ENCODE measurements at places on chromosomes 1 and 21.

DNA sequence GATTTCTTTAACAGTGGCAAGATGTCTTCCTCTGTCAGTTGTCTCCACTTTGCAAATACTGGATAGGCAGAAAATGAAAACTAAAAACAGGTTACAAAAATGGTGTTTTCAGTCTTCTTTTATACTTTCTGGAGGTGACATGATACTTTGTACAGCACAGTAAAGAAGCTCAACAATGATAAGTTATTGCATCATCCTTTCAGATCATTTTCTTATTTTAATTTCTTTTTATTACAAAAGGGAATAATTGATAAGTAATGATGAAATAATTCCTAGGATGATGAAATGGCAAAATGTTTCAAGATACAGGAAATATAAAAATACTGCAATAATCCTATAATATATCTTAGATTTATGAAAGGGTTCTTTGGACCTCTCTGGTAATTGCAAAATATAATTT lies 16.5 kb downstream of the GORAB start:
- H3K4me1 ChIP-seq = no peaks in the 10 kb centered on the region
- no peak overlapping the region for H3K4me3 ChIP-seq
- DNase-seq = no peak
- no peak overlapping the region for H3K27ac ChIP-seq

GRCh38 chr1:59687081-59687480 lies 127.7 kb upstream of the HOOK1 start:
- H3K36me3 ChIP-seq = no peaks in the 10 kb centered on the region
- no peaks in the 10 kb centered on the region for H3K4me1 ChIP-seq
- no peak for DNase-seq
- no peak overlapping the region for H3K27ac ChIP-seq

- no peaks in the 10 kb centered on the region for H3K27me3 ChIP-seq
- no peak overlapping the region for H3K4me3 ChIP-seq
- H3K36me3 ChIP-seq = no peaks in the 10 kb centered on the region
- H3K27ac ChIP-seq = no peak overlapping the region
- DNase-seq = no peak
Observed at GRCh38 chr1:88311907-88312306, 372.2 kb upstream of the PKN2 start.

DNA sequence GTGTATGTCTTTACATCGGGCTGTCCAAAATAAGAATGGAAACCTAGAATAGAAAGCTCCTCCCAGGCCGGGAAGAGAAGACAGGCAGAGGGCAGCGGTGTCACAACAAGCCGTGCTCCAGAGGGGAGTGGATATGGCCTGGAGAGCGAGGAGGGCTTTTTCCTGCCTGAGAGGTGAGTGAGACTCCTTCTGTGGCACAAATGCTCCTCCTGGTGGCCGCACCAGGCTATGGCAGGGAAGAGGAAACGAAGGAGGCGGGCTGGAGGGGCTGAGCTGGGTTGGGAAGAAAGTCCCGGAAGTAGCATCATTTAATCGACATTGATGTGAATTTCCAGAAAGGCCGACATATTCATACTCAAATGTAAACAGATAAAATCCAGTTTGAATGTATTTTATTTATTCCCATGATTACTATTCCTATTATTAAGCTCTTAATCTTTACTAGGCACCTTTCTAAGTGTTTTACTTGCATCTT lies 54.7 kb downstream of the MEF2D start:
- peaks cover 5% of the 10 kb centered on the region for H3K4me1 ChIP-seq
- DNase-seq = peak; percentile 67
- H3K27me3 ChIP-seq = peaks cover 65% of the 10 kb centered on the region
- H3K27ac ChIP-seq = no peak overlapping the region
- no peaks in the 10 kb centered on the region for H3K36me3 ChIP-seq

GRCh38 chr1:45297666-45298356 lies 28.9 kb upstream of the HPDL start:
- peaks cover 5% of the 10 kb centered on the region for H3K4me1 ChIP-seq
- H3K27ac ChIP-seq = no peak overlapping the region
- DNase-seq = no peak
- no peak overlapping the region for H3K4me3 ChIP-seq
- no peaks in the 10 kb centered on the region for H3K36me3 ChIP-seq
- no peaks in the 10 kb centered on the region for H3K27me3 ChIP-seq

- H3K4me3 ChIP-seq = no peak overlapping the region
- H3K36me3 ChIP-seq = no peaks in the 10 kb centered on the region
- H3K4me1 ChIP-seq = no peaks in the 10 kb centered on the region
Observed at GRCh38 chr1:48362901-48363300, 109.1 kb downstream of the SPATA6 start.

- H3K27ac ChIP-seq = peak overlapping the region; percentile 82
- no peaks in the 10 kb centered on the region for H3K36me3 ChIP-seq
- peaks cover 61% of the 10 kb centered on the region for H3K27me3 ChIP-seq
- peak overlapping the region; percentile 74 for H3K4me3 ChIP-seq
- no peak for DNase-seq
Observed at GRCh38 chr1:180228648-180229482, 1.2 kb upstream of the LHX4 start.

- H3K27ac ChIP-seq = no peak overlapping the region
- H3K4me3 ChIP-seq = no peak overlapping the region
- no peaks in the 10 kb centered on the region for H3K36me3 ChIP-seq
- peaks cover 8% of the 10 kb centered on the region for H3K27me3 ChIP-seq
Observed at GRCh38 chr21:45364468-45365185, 40.3 kb upstream of the COL18A1 start.

- H3K4me3 ChIP-seq = peak overlapping the region; percentile 84
- no peaks in the 10 kb centered on the region for H3K36me3 ChIP-seq
- H3K27me3 ChIP-seq = no peaks in the 10 kb centered on the region
- peak overlapping the region; percentile 95 for H3K27ac ChIP-seq
- DNase-seq = peak; percentile 68
Observed at GRCh38 chr21:29299916-29300806, 1.4 kb downstream of the BACH1 start.

- H3K27ac ChIP-seq = no peak overlapping the region
- no peak for DNase-seq
- H3K4me3 ChIP-seq = no peak overlapping the region
- H3K36me3 ChIP-seq = peaks cover 2% of the 10 kb centered on the region
- no peaks in the 10 kb centered on the region for H3K4me1 ChIP-seq
Observed at GRCh38 chr1:157359314-157360022, 192.8 kb downstream of the FCRL5 start.

DNA sequence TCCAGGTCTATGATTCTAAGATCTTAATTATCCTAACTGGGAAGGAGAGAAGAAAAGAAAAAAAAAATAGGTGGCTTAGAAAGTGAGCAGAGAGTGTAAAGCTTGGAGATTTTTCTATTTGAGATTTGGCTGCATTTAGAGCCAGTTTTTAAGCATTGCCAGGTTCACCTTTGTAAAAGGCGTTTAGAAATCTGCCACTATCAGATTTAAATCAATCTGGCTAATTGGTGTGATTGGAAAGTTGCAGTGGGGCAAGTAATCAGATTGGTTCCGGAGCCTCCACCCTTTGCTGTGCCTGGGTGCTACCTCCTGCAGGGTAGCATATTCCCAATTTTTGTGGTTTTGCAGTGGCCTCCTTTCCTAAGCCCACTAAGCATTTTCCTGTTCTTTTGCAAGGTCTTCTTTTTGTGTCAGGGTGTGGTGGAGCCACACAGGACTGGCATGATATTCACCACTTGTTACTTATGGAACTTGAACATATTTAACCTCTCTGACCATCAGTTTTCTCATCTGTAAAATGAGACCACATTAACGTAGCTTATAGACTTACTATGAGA lies 48.5 kb upstream of the PPP2R5A start:
- H3K4me1 ChIP-seq = peaks cover 3% of the 10 kb centered on the region
- DNase-seq = no peak
- no peaks in the 10 kb centered on the region for H3K36me3 ChIP-seq
- no peaks in the 10 kb centered on the region for H3K27me3 ChIP-seq

DNA sequence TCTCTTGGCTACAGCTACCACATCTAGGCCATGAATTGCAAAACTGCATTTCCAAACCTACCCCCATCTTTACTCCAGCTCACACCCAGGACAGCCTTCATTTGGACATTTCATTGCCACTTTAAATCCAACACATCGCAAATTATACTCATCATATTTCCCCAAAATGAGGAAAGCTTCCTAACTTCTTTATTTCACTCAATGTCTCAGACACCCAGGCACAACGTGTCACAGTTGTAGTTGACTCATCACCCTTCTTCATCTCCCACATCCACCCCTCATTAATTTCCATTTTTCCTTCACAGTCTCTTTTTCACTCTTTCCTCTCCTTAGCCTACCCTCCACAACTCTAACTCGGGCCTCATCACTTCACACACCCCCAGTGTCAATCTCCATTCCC lies 6.7 kb downstream of the OTUD7B start:
- peaks cover 29% of the 10 kb centered on the region for H3K4me1 ChIP-seq
- H3K4me3 ChIP-seq = no peak overlapping the region
- H3K36me3 ChIP-seq = peaks cover 34% of the 10 kb centered on the region
- H3K27me3 ChIP-seq = peaks cover 77% of the 10 kb centered on the region

DNA sequence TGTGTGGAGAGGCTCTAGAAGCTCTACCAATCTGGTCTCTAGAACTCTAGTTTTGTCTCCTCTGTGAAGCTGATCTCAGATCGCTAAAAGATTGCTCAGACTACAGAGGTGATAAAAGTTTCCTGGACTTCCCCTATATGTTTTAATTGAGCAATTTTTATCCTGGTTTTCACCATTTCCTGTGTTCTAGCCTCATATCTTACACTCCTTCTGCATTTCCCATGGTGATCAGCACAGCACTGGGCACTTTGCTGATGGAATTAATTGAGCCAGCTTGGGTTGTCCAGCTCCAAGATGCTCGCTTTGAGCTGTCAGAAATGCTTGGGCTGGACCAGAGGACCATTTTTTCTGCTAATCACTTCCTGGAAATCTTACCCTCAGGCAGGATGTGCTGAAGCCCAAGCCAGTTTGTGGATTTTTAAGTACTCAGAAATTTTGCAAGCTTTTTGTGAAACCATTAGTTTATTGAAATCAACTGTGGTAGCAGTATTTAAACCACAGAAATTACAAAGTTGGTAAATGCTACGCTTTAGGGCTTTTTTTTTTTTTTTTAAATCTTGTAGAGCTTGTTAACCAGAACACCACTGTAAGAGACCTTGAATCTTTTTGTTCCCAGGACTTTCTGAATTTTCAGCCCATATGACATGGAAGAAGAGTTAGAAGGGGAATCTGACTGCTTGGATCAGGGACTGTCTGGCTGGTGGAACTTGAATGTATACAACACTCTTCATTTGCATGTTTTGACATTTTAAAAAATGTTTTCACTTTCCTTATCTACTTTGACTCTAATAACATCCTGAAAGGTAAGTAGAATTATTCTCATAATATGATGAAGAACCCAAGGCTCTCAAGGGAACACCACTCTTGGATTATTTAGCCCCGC lies 28.4 kb downstream of the CD48 start:
- H3K4me3 ChIP-seq = peak overlapping the region; percentile 1
- H3K36me3 ChIP-seq = peaks cover 86% of the 10 kb centered on the region
- peaks cover 41% of the 10 kb centered on the region for H3K4me1 ChIP-seq
- H3K27me3 ChIP-seq = no peaks in the 10 kb centered on the region

- H3K4me3 ChIP-seq = no peak overlapping the region
- H3K27me3 ChIP-seq = peaks cover 27% of the 10 kb centered on the region
- DNase-seq = no peak
- no peaks in the 10 kb centered on the region for H3K36me3 ChIP-seq
Observed at GRCh38 chr1:22830041-22830566, 119.5 kb downstream of the EPHB2 start.

Measured in stimulated activated naive B cell treated with anti-CD40 and anti-IgM and Interleukin-4, amounts not matched to agents 10 μg/mL and 1 μg/mL and 100 μg/mL, for 72 hours (primary cell).